CD8-positive, alpha-beta memory T cell (primary cell): ENCODE measurements at places on chromosomes 7 and 10.

DNA sequence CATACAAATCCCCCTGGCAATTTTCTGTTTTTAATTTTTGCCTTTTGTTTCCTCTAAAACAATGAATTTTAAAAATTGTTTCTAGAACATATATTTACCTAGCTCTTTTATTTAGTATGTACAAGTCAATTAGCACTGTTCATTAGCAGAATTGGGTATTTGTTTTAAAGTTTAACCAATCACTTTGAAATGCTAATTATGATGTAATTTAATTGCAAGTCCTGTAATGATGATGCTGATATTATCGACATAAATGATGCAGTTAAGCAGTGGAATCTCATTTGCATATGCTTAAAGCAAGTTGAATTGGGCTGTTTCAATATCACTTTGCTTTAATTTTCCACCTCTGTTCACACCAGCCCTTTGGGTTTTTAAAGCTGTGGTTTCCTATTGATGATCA lies 2.7 kb downstream of the FOXP2 start:
- DNase-seq, result no peak

GRCh38 chr10:37948210-37948609 lies 28.2 kb downstream of the ZNF25 start:
- DNase-seq, result no peak

DNA sequence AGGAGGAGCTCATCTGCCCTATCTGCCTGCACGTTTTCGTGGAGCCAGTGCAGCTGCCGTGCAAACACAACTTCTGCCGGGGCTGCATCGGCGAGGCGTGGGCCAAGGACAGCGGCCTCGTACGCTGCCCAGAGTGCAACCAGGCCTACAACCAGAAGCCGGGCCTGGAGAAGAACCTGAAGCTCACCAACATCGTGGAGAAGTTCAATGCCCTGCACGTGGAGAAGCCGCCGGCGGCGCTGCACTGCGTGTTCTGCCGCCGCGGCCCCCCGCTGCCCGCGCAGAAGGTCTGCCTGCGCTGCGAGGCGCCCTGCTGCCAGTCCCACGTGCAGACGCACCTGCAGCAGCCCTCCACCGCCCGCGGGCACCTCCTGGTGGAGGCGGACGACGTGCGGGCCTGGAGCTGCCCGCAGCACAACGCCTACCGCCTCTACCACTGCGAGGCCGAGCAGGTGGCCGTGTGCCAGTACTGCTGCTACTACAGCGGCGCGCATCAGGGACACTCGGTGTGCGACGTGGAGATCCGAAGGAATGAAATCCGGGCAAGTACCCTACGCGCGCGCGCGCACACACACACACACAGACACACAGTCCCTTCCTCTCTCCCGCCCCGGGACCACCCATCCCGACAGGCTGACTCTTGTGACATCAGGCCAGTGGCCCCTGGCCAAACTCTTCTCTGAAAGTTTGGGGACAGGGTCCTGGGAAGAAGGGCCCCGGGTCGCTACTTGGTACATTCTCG lies 538 bp downstream of the TRIM8 start:
- peak; percentile 83 for DNase-seq

- no peak for DNase-seq
These were observed 552.2 kb upstream of the FZD8 start for GRCh38 chr10:36194276-36194675.

DNA sequence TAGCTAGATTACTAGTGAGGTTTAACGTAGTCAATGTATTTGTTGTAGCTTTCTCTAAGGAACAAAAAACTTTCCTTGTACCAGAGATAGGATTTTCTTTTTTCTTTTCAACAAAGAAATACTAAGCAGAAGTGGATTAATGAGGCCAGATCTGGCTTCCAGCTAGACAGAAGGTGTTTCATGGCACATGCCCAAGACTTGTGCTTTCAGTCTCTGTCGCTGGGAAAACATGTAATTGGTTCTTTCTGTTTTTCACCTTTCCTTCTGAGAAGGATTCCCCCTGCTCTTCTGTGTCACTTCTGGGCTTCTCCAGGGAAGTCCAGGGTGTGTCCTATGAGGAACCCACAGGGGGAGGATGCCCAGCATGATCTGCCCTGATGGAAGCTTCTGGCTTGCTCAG lies 492.2 kb downstream of the CCSER2 start:
- no peak for DNase-seq

- no peak for DNase-seq
These were observed 4.5 kb downstream of the RBP4 start for GRCh38 chr10:93596539-93596938.

- no peak for DNase-seq
These were observed 340.1 kb upstream of the SHH start for GRCh38 chr7:156152390-156152789.

GRCh38 chr10:10780746-10781145 lies 236.9 kb upstream of the CELF2 start:
- no peak for DNase-seq
